ENCODE measurements at places on chromosomes 2 and 18.

- no peak for DNase-seq
Measured at GRCh38 chr2:130345091-130345490, 2.4 kb downstream of the IMP4 start.

DNA sequence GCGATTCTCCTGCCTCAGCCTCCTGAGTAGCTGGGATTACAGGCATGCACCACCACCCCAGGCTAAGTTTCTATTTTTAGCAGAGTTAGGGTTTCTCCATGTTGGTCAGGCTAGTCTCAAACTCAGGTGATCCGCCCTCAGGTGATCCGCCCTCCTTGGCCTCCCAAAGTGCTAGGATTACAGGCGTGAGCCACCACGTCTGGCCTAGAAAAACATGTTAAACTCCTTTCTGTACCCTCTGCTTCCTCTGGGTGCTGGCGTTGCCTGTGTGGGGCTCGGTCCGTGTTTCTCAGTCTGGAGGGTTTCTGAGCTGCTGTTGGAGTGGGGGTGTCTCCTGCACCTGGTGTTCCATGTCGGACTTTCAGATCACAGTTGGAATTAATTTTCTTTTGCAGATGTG, 17.9 kb downstream of the LDLRAD4 start:
- no peak for DNase-seq

GRCh38 chr18:35174093-35174731, 66.6 kb upstream of the ZNF397 start:
- peak; percentile 75 for DNase-seq

DNA sequence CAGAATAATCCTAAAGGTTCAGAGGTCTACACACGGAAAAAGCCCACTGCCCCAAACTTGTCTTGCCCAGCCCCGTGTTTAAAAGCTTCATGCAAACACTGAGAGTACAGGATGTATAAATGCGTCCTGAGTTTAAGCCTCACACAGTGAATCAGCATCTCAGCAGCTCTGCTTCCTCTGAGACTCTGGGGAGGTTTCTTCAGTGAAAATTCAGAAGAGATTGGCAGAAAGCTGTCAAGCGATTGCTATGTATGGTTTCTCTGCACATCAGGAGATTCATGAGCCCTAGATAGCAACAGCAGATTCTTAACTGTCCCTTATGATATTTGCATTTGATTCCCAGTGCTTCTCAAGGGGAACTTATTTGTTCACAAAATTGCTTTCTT, 27.1 kb downstream of the CRACDL start:
- DNase-seq: no peak

DNA sequence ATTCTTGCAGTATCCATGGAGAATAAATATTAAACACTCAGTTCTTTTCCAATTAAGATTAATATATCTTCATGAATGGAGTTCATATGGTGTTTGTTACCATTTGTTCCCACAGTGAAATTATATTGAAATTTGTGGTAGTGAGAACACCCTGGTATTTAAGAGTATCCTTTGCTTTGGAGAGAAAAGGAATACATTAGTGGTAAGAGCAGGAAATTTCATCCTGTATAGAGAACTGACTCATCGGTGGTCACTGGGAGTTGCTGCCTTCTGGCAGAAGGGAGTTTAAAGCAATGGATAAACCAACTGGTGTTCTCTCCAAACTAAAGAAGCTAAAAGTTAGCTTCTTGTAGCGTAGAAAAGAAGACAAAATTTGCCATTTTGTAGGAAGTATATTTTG, 107.3 kb downstream of the MYO1B start:
- DNase-seq: no peak

DNA sequence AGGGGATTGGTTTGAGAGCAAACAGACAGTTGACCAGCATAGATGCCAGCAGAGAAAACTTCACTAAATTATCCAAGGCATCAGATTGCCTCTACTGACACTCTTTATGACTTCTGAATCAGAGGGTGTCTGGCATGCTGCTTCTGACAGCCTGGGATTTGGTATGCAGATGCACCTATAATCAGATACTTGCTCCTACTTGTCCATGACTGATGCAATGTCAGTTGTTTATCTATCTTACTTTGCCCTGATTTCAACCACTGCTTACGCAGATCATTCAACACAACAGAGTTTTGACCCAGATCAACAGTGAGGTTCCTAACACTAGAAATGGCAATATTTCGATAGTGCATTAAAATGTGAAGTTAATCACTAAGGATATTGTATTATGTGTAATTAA, 22.6 kb upstream of the CALCRL start:
- DNase-seq: no peak
